ENCODE measurements at places on chromosomes 2 and 18.

DNA sequence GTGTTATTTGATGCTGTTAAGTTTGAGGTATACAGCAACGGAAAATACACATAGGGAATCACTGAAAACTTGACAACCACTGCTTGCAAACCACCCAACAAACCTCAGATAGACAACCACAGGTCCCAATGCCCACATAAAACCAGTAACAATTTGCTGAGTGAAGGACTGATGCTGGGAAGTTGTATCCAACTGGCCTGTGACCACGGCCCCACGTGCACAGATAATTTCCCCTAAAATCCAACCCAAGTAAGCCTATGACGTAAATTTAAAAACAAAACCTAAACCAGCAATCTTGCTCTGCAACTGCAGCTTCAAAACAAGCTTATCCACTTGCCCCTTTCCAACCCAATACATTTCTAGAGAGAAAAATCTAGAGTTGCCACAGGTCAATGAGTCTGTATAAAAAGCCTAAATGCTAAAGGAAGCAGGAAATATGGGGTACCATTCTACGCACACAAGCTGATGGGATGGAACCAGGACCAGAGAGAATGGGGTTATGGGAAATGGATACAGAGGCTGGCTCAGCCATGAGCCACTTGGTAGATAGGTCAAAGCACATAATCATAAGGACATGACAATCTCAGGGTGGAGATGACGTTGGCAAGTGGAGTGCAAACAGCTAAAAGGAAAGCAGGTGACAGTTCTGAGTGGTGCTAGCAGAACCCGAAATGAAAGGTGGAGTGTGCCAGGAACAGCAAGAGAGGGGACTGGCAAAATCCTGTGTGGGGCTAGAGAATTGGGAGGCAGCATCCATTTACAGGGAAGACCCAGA is 27.8 kb upstream of the CREB1 start:
- DNase-seq, result no peak

- DNase-seq, result no peak
Measured at GRCh38 chr2:25378731-25379490, 37.2 kb upstream of the DNMT3A start.

DNA sequence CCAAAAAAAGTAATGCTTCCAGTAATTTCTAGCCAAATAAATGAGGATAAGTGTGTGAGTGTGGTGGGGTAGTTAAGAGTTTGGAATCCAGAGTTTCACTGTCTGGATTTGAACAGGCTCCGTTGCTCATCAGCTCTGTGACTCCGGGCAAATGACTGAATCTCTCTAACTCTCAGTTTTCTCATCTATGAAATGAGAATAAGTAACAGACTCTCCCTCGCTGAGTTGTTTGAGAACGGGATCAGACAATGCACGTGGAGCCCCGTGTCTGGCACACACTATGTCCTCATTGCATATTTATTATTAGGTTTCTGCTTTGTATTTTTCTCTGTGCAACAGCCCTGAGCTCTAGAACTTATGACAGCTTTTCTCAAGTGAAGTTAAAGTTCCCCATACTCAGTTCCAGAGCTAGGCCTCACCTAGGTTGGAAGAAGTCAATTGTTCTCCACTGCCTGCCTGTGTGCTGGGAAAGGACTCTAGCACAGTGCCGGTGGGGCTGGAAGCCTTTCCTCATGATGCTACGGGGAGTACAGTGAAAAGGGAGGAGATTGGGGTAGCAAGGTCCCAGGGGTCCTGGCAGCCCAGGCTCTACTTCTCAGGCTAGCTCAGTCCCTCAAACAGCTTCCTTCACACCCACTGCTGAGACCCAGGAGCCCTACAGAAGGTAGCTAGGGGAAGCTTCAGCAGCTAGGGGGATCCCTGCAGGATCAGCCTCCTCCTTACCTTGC is 1.7 kb upstream of the ICOS start:
- DNase-seq, result no peak

GRCh38 chr18:24075767-24076597 is 61.4 kb downstream of the TTC39C start:
- DNase-seq, result peak; percentile 70

DNA sequence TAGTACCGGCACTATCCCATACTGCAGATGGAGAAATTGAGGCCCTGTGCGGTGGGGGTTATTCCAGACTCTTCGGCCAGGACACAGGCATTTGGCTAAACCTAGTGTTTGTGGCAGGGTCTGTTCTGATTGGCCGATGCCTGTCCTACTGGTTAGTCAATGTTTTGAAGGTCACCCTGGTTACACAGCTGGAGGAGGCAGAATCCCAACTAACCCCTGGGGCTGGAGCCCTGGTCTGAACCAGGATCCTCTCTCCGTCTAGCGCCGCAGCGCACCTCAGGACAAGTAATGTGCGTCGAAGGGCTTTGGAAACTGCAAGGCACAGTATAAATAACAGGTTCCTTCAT is 19.4 kb downstream of the TEX44 start:
- DNase-seq, result no peak

DNA sequence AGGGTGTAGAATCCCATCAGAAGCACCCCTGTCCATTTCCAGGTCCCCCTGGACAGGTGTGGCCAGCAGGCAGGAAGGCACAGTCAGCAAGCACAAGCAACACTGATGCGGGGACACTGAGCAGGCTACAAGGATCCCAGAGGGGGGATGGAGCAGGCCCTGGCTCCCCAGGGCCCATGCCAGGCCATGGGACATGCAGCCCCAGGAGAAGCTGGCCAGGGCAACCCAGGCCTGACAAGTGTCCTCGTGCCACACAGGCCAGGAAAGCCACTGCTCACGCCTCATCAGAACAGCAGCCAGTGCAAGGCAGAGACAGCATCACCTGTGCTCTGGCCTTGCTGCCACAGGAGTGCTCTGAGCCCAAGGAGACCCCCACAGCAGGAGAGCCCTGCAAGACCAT is 14.1 kb upstream of the GPC1 start:
- DNase-seq, result no peak

GRCh38 chr2:64617631-64618151 is 36.0 kb downstream of the SERTAD2 start:
- no peak for DNase-seq

GRCh38 chr2:11387100-11387390 is 42.6 kb upstream of the ROCK2 start:
- DNase-seq, result no peak

DNA sequence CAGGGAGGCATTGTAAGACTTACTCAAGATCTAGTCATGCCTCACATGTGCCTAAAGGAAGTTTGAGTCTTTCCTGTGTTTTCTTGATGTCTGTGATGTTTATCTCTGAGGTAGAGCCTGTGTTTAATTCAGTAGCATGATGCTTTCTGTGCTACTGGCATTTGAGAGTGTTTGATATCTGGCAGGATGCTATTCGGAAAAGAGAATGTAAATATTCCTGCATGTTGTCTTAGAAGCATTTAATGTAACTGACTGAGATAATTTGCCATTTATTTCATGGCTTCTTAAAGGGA is 58.8 kb downstream of the GREB1L start:
- no peak for DNase-seq

DNA sequence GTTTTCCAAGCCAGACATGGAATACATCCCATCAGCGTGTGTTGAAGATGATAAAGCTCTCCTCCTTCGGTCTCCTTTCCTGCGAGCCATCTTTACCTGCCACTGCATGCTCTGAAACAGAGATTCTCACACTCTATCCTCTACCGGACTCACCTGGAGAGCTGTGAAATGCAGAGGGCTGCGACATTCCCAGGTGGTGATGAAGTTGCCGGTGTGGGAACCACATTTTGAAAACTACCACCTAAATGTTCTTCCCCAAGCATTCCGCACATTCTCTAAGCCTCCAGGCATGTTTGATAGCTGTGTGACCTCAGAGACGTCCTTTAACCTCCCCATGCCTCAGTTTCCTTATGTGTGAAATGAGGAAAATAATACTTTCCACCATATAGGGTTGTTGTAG is 226.2 kb upstream of the RAB6C start:
- DNase-seq, result no peak

- no peak for DNase-seq
Measured at GRCh38 chr2:135638825-135639224, 102.8 kb upstream of the UBXN4 start.

- no peak for DNase-seq
Measured at GRCh38 chr18:31634331-31634713, 42.6 kb downstream of the TTR start.

- no peak for DNase-seq
Measured at GRCh38 chr2:169933124-169933711, 106.0 kb downstream of the UBR3 start.

- DNase-seq, result no peak
Measured at GRCh38 chr2:132909427-132909826, 239.4 kb upstream of the LYPD1 start.

GRCh38 chr2:121748202-121748601 is 7.2 kb upstream of the TSN start:
- no peak for DNase-seq

GRCh38 chr2:113703386-113704299 is 52.8 kb downstream of the SLC35F5 start:
- DNase-seq, result no peak

DNA sequence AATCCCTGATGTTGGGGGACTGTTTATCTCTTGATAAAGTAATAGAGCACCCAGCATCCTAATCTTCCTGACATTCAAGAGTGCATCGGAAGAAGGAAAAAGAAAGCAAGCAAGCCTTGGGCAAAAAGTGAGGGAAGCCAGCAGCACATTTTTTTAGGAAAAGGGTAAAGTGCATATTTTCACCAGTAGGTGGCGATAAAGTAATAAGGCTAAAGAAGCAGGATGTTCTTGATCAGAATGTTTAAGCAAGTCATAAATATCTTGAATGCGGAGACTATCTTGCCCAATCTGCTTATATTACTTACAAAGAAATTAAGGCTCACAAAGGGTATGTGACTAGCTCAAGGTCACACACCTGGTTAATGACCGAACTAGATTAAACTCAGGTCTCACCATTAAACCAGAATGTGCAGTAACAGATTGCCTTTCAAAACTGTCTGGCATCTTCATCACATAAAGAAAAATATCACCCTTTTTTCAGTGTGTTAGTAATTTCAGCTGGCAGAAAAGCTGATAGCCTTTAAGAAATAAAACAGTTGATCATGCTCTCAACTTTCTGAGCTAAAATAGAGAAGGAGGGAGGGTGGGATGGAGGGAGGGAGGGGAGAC is 83.8 kb downstream of the VIT start:
- DNase-seq, result no peak

- no peak for DNase-seq
Measured at GRCh38 chr18:36633961-36634412, 194.8 kb downstream of the TPGS2 start.

GRCh38 chr2:65432227-65433190 is at the start of gene SPRED2:
SPRED2 (minus strand) TSS chr2:65432599; CDS start chr2:65431987, 612 bp downstream.
- DNase-seq, result peak; percentile 65

DNA sequence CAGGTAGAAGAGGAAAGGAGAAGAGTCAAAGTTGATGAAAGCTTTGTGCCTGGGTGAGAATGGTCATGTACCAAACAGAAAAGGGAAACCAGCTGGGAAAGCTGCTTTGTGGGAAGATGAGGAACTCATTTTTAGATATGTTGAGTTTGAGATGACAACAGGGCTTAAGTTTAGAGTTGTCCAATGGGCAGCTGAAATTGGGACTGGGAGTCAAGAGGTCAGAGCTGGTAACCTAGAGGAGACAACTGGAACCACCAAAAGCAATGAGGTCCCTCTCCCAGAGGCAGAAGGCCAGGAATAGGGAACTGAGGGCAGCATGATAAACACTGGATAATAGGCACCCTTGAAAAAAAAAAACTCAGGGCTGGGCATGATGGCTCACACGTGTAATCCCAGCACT is 48.8 kb downstream of the SLC4A1AP start:
- no peak for DNase-seq

- DNase-seq, result no peak
Measured at GRCh38 chr2:31199206-31199605, 18.1 kb downstream of the CAPN14 start.

DNA sequence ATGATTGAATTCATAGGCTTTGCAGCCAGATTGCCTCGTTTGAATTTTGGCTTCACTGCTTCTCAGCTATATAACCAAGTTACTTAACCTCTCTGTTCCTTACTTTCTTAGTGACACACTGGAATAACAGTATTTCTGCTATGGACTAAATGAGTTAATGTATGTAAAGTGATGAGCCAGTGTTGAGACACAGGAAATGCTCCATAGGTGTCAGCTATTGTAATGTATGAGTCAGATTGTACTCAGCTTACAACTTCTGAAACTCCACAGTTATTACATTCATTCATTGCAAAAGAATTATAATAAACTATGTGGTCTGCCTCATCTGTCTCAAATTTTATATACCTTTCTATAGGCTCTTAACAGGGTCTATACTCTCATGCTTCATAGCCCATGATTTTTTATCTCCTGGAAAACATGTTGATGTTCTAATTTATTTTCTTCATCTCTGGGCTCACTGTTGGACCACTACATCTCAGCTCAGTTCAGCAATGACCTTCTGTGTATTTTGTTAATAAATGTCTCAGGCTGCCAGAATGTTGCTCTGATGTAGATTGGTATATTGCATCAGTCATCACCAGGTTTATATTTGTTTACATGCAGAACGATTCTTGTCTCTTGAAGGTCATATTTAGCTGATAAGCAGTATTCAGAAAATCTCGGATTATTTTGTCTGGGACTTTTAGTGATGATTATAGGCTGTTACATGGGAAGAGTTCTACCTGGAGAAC is 76.2 kb downstream of the MAP3K20 start:
- DNase-seq, result no peak

- no peak for DNase-seq
Measured at GRCh38 chr2:95056044-95056443, 30.5 kb downstream of the MAL start.

DNA sequence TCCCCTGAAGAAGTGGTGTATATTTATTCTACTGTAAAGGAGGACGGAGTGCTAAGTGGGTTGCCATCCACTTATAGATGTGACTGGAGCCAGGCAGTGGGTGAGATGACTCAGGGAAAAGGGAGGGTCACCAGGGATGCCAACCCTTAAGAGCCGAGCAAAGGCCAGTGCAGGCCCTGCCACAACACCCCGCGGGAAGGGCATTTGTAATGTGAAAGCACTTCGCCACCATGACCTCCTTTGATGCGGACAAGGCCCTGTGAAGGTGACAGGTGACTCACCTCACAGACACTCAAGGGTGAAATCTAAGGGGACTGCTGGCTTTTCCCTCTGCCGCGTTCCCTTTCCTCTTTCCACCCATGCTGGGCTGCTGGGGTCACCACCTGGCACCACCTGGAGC is 50.2 kb upstream of the MRPL33 start:
- DNase-seq, result no peak

DNA sequence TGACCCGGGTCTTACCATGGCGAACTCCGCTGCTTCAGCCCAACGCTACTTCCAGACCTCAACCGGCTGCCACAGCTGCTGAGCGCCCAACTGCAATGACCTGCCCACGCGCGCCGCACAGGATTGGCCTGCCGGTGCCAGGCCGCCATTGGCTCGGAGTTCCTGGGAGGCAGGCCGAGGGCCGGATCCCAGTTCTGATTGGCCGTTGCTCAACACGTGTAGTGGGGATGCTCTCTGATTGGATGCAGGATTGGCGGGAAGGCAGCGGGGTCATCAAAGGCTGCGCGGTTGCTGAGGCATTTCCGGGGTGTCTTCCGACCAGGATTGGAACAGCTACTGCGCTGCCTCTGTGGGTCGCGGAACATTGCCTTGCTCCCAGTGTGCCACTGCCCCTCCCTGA is at the start of gene TUBA3E:
Gene TUBA3E, minus strand, starts transcription at position 97 of the 400 bp plus-strand sequence. Its CDS starts 79 bp downstream, at position 18.
- DNase-seq, result no peak

- DNase-seq, result no peak
Measured at GRCh38 chr2:202052235-202052634, 18.6 kb downstream of the FZD7 start.
